ENCODE measurements at places on chromosomes 11 and 22. TPM values are rescaled to one million over a fixed set of nuclear protein-coding genes. Genes with fewer than 3 reads are reported as not detected.

GRCh38 chr11:65083134-65083833 is 556 bp downstream of the CDCA5 start:
- peak overlapping the region; percentile 77 for H3K4me3 ChIP-seq
- H3K27ac ChIP-seq = no peak overlapping the region
- no peaks in the 10 kb centered on the region for H3K36me3 ChIP-seq
- H3K4me1 ChIP-seq = peaks cover 7% of the 10 kb centered on the region

GRCh38 chr22:38452373-38453065 is 2.5 kb downstream of the KCNJ4 start:
- H3K36me3 ChIP-seq = no peaks in the 10 kb centered on the region
- peaks cover 2% of the 10 kb centered on the region for H3K4me1 ChIP-seq
- DNase-seq = no peak
- no peak overlapping the region for H3K4me3 ChIP-seq

- H3K4me1 ChIP-seq = peaks cover 6% of the 10 kb centered on the region
- no peak overlapping the region for H3K4me3 ChIP-seq
- no peaks in the 10 kb centered on the region for H3K36me3 ChIP-seq
- H3K27ac ChIP-seq = no peak overlapping the region
- no peaks in the 10 kb centered on the region for H3K27me3 ChIP-seq
- DNase-seq = no peak
Measured at GRCh38 chr11:14384338-14384737, 25.4 kb upstream of the RRAS2 start.

GRCh38 chr11:86228269-86229038 is 16.1 kb upstream of the EED start:
- H3K4me1 ChIP-seq = peaks cover 3% of the 10 kb centered on the region
- H3K4me3 ChIP-seq = no peak overlapping the region
- H3K27ac ChIP-seq = no peak overlapping the region
- H3K27me3 ChIP-seq = no peaks in the 10 kb centered on the region

DNA sequence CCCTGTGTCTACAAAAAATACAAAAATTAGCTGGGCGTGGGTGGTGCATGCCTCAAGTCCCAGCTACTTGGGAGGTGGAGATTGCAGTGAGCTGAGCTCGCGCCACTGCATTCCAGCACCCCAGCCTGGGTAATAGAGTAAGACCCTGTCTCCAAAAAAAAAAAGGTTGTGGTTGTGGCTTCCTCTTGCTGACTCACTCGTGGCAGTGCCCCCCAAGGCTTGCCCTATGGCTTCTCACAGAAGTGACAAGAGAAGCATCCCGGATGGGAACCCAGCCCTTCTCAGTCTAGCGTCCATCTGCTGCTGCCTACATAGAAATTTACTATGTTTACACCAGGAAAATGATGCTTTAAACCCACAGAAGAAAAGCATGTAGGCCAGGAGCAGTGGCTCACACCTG is 68.5 kb upstream of the PITPNB start:
- H3K27ac ChIP-seq = no peak overlapping the region
- no peak for DNase-seq
- no peaks in the 10 kb centered on the region for H3K4me1 ChIP-seq

DNA sequence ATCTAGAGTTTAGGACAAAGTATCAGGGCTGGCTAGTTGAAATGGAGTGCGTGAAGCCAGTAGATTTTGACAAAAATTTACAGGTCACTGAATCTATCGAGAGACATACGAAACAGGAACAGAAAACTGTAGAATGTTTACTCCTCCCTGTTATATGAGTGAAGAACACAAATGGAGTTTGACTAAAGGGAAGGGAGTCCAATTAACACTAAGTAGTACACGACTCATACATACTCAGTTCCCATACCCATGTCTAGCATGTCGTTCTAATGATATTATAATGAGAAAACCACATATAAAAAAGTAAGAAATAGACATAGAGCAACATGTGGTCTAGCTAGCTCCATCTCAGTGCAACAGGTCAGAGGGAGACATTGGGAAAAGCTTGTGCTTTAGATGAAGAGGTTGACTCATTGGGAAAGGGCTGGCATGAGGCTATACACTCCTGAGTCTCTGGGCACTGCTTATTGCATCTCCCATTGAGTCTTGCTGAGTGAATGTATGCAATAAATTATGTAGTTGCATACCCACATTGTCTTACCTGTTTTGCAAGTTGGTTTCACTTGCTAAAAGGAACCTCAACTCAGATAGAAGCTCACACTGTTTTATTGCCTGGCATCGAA is 43.5 kb downstream of the CD44 start:
- no peaks in the 10 kb centered on the region for H3K36me3 ChIP-seq
- no peak for DNase-seq
- no peaks in the 10 kb centered on the region for H3K27me3 ChIP-seq
- peaks cover 6% of the 10 kb centered on the region for H3K4me1 ChIP-seq
- H3K4me3 ChIP-seq = no peak overlapping the region
- H3K27ac ChIP-seq = no peak overlapping the region

The RIBC2 gene
- total RNA-seq = 1.2 TPM

DNA sequence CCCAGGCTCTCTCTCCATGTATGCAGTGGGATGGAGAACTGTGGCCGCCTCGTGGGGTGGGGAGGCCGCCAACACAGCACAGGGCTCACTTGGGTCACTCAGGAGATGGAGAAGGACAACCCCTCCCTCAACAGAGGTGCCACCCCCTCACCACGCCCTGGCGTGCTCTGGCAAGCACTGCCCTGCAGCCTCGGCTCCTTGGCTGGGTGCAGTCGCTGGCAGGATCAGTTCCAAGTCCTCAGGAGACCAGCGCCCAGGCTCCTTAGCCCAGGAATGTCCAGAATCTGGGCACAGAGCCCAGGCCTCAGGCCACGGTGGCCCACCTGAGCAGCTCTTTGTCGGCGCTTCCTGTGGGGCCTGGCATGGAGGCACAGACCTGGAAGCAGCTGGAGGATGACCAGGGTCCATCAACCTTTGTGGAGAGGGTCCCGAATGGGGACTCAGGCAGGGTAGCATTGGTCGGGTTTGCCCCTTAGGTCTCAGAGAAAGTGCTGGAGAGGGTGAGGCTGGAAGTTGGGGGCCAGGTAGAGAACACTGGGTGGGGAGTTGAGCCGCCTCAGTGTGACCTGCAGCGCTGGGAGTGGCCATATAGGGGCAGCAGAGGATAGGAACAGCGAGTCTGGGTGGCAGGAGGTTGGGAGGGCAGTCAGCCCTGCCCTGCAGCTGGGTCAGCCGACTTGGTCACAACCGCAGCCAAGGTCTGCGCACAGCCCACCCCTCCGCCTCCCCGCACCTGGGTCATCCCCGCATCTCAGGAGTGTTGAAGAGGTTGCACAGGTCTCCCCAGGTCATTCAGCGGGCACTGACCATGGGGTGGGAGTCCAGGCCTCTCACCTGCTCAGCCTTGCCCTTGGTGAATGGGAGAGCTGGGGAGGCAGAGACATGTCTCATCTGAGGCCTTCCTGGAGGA is 8.2 kb downstream of the SUSD2 start:
- no peak overlapping the region for H3K27ac ChIP-seq
- no peaks in the 10 kb centered on the region for H3K27me3 ChIP-seq
- peaks cover 5% of the 10 kb centered on the region for H3K4me1 ChIP-seq
- H3K36me3 ChIP-seq = no peaks in the 10 kb centered on the region
- H3K4me3 ChIP-seq = no peak overlapping the region
- DNase-seq = peak; percentile 72

The APOA5 gene
- total RNA-seq = not detected

The SYCE3 gene
- not detected for total RNA-seq

DNA sequence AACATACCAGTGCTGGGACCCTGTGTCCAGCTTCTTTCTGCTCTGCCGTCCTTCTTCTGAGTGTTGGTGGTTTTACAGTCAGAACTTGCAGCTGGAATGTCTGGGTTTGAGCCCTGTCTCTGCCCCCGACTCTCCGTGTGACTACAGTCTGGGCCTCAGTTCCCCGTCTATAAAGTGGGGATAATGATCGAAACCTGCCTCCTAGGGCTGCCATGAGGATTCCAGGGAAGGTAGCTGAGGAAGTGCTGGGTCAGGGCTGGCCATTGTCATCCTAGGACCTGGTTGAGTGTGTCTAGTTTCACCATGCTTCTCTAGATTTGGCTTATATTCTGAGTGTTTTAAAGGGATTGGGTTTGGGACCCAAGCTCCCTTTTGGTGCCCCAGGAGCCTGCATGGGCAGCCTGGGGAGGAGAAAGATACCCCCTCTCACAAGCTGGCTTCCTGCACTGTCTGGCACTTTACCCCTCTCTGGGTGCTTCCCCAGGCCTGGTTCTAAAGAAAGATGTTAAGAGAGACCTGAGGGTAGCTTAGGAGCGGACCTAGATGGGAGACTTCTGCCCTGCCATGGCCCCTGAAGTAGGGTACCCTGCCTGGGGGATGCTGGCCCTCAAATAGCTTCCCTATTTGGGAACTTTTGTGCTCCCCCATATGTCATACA is 49.9 kb downstream of the TSPAN18 start:
- H3K4me3 ChIP-seq = no peak overlapping the region
- no peak overlapping the region for H3K27ac ChIP-seq
- peaks cover 12% of the 10 kb centered on the region for H3K4me1 ChIP-seq
- DNase-seq = no peak
- H3K27me3 ChIP-seq = no peaks in the 10 kb centered on the region
- H3K36me3 ChIP-seq = no peaks in the 10 kb centered on the region

The SLC15A3 gene
- total RNA-seq = 48.7 TPM

DNA sequence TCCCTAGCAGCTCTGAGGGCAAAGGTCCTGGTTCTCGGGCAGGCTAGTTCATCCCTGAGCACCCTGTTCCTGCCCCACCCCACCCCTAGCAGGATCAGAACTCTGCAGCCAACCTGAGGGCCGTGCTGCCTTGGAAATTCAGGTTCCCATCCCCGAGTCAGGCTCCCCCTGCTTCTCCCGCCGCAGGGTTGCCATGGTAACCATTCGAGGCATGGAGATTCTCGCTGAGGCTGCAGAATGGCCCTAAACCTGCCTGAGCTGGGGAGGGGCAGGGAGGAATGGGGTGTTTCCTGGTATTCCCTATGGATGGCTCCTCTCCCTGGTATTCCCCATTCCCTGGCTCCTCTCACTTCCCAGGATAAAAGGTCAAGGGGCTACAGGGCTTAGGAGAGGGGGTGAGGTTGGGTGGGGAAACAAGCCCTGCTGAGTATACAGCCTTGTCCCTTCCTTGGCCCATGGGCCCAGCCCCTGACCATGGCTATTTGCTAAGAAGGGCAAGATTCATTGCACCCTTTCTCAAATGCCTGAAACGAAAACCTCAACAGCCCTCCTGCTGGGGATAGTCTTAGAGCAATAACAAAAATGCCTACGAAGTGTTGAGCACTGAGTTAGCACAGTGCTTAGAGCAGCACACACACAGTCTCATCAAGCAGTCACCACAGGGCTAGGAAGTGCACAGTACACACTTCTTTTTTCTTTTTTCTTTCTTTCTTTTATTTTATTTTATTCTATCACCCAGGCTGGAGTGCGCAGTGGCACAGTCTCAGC is 58.7 kb downstream of the CHST1 start:
- DNase-seq = no peak
- H3K27ac ChIP-seq = no peak overlapping the region
- H3K4me3 ChIP-seq = no peak overlapping the region

GRCh38 chr22:48138427-48138826 is 1376.0 kb downstream of the TBC1D22A start:
- no peak overlapping the region for H3K27ac ChIP-seq
- no peaks in the 10 kb centered on the region for H3K36me3 ChIP-seq
- DNase-seq = no peak

The GLB1L2 gene
- 11.2 TPM for total RNA-seq

- no peaks in the 10 kb centered on the region for H3K27me3 ChIP-seq
- peaks cover 10% of the 10 kb centered on the region for H3K4me1 ChIP-seq
- H3K4me3 ChIP-seq = no peak overlapping the region
- no peak for DNase-seq
- H3K27ac ChIP-seq = peak overlapping the region; percentile 44
- no peaks in the 10 kb centered on the region for H3K36me3 ChIP-seq
Measured at GRCh38 chr11:120224972-120225909, 14.4 kb downstream of the OAF start.

DNA sequence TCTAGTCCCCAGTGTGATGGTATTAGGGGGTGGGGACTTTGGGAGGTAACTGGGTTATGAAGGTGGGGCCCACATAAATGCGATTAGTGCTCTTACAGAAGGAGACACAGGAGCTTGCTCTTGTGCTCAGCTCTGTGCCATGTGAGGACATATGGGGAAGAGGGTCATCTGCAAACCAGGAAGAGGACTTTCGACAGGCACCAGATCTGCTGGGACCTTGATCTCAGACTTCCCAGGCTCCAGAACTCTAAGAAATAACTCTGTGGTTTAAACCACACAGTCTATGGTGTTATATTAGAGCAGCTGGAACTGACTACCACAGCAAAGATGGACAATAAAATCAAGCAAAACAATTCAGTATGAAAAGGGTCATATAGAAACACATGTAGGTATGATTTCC is 26.7 kb downstream of the NNMT start:
- H3K27me3 ChIP-seq = no peaks in the 10 kb centered on the region
- DNase-seq = no peak
- no peaks in the 10 kb centered on the region for H3K4me1 ChIP-seq
- no peak overlapping the region for H3K4me3 ChIP-seq
- no peak overlapping the region for H3K27ac ChIP-seq
- no peaks in the 10 kb centered on the region for H3K36me3 ChIP-seq

DNA sequence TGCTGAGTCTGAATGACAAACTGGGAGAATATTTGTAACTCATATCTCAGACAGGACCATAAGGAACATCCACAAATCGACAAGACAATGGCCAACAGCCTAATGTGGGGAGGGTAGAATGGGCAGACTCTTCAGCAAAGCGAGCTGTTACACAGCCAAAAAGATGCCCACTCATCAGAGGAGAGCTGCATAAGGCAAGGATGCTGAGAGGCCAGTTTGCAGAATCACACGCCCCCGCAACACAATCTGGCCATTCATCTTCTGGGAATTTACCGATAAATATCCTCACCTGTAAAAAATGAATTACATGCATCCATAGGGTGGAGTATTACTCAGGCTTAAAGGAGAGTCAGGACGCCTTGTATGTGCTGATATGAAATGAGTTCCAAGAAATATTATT is 57.5 kb upstream of the SLC22A12 start:
- no peaks in the 10 kb centered on the region for H3K27me3 ChIP-seq
- H3K36me3 ChIP-seq = no peaks in the 10 kb centered on the region
- DNase-seq = no peak
- no peak overlapping the region for H3K27ac ChIP-seq

The NADSYN1 gene
- 53.0 TPM for total RNA-seq

GRCh38 chr11:108112057-108112456 is 9.3 kb upstream of the ACAT1 start:
- H3K27ac ChIP-seq = no peak overlapping the region
- peaks cover 2% of the 10 kb centered on the region for H3K4me1 ChIP-seq
- no peaks in the 10 kb centered on the region for H3K36me3 ChIP-seq
- H3K4me3 ChIP-seq = no peak overlapping the region

GRCh38 chr11:6892400-6892799 is at the start of gene OR2D2:
Gene OR2D2 (minus strand): TSS chr11:6892500. CDS start chr11:6892500, 0 bp downstream.
- no peak for DNase-seq
- H3K36me3 ChIP-seq = no peaks in the 10 kb centered on the region
- no peak within 1 kb of the TSS for H3K27ac ChIP-seq
- no peak within 1 kb of the TSS for H3K4me3 ChIP-seq

DNA sequence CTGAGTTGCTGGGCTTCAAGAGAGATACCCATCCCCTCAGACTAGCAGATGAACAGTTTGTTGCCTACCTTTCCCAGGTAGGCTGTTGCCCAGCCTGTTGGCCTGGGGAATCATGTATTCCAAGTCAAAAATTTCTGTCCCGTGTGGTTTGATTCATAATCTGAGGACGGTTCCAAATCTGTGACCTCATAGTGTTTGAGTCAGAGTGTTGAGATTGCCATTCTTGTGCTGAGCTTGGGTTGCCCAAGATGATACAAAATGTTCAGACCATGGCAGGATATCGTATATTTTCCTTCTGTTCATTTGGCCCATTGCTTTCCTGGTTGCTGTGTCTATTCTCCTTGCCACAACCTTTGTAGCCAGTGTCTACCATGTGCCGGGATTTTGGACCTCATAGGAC is 64.3 kb downstream of the CYB5R2 start:
- peaks cover 5% of the 10 kb centered on the region for H3K4me1 ChIP-seq
- H3K36me3 ChIP-seq = no peaks in the 10 kb centered on the region
- DNase-seq = no peak
- no peaks in the 10 kb centered on the region for H3K27me3 ChIP-seq
- no peak overlapping the region for H3K27ac ChIP-seq
- H3K4me3 ChIP-seq = no peak overlapping the region

The CYB5R2 gene
- total RNA-seq = 23.1 TPM

Data from ovary (tissue), 10 donors.